ENCODE measurements at places on chromosomes 7 and 10.

- no peak for DNase-seq
These were observed 8.0 kb downstream of the RBM33 start for GRCh38 chr7:155652156-155653114.

DNA sequence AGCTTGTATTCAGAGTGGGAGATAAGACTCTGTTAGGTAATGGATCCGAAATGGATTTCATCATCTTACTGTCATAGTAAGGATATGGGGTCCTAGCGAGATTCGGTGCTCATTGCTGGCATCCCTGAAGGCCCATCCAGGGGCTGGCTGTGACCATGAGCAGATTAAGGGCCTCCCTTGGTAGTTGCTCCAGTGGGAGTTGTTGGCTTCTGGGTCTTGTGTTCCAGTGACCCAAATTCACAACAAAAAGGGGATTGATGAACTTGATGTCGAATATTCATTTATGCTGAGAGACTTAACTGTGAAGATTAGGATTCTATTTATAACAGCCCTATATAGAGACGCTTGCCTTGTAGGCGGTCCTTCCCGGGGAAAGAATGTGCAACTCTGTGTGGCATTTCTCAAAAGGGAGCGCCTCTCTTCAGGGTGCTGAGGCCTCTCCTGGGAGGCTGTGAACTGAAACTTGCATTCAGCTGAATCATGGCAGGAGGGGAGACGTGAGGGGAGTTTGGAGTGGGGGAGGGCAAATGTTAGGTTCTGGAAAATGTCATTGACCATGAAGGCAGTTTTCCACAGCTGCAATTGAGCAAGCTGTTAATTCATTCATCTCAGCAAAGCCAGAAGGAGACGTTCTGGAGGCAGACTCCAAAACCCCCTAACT lies 233.1 kb upstream of the FZD8 start:
- no peak for DNase-seq

GRCh38 chr10:108204528-108205305 lies 1040.2 kb upstream of the SORCS1 start:
- DNase-seq = no peak

GRCh38 chr7:100682228-100682741 lies 8.7 kb downstream of the GNB2 start:
- DNase-seq = no peak

DNA sequence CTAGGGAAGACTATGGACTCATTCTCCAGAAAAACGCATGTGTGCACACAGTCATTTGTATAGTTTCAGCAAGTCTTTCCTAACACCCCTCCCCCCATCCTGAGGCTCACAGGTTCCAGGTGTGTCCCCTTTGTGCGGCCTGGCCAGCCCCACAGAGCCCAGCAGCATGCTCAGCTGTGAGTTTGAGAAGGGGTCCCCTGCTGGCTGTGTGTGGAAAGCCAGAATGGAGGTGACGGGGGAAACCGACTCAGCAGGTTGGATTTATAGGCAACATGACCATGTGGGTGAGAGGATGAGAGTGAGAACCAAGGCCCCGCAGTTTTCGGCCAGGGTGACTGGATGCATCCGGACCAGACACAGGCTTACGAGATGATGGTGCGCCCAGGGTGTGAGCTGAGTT lies 9.9 kb downstream of the PTPRE start:
- no peak for DNase-seq

DNA sequence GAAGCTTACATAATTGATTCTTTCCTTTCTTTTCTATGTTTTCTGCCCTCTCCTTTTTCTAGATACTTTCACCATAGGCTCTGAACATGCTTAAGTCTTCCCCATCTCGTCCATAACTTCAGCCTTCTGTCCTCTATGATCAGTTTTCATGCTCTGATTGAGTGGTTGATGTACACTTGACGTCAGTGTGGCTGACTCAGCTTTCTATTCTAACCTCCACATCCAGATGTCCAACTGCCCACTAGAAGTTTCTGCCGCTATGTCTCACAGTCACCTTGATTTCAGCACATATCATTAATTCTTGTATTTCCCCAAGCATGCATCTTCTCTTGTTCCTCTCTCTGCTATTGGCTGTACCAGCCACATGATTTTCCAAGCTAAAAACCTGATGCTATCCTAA lies 15.0 kb downstream of the CDK14 start:
- no peak for DNase-seq

- no peak for DNase-seq
These were observed 67.0 kb upstream of the VIPR2 start for GRCh38 chr7:159211540-159212182.

DNA sequence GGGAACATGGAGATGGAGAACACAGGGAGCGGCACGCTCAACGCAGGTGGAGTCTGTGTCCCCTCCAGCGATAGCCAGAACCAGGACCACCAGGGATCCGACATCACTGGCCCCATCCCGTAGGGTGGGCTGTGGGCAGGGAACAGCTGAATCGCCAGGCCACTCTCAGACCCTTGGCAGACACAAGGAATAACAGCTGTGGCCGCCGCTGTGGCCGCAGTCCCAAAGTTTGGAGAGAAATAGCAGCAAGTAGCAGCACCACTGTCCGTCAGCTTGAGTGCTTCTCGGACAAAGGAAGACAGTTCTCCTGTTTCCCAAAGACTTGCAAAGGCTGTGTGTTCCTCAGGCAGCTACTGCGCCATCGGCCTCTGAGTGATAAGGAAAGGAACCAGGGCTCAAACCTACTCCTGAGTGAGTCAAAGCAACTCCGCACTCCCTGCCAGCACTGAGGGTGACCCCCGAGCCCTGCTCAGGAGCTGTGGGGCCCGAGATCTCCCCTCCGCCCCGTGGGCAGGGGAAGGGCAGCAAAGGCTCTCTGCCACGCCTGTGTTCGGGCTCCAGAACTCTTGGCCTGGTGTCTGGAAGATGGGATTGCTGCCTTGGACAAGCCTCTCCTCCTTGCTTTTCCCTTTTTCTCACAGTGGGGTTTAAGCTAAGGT lies 82.3 kb upstream of the FAM20C start:
- no peak for DNase-seq

DNA sequence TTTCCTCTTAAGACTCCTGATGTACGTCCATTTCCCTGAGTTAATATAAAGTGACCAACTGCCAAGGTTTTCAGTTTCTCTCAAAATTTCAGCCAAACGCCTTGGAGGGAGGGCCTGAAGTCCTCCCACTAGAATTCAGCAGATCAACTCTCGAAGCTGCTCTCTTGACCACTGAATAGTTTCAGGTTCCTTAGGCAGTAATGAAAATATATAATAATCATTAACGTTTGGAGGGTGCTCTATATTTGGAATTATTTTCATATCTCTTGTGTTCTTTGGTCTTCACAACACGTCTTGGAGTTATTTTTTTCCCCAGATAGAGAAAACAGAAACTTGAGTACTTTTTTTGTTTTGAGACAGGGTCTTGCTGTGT lies 123.6 kb upstream of the SFMBT2 start:
- DNase-seq = no peak

DNA sequence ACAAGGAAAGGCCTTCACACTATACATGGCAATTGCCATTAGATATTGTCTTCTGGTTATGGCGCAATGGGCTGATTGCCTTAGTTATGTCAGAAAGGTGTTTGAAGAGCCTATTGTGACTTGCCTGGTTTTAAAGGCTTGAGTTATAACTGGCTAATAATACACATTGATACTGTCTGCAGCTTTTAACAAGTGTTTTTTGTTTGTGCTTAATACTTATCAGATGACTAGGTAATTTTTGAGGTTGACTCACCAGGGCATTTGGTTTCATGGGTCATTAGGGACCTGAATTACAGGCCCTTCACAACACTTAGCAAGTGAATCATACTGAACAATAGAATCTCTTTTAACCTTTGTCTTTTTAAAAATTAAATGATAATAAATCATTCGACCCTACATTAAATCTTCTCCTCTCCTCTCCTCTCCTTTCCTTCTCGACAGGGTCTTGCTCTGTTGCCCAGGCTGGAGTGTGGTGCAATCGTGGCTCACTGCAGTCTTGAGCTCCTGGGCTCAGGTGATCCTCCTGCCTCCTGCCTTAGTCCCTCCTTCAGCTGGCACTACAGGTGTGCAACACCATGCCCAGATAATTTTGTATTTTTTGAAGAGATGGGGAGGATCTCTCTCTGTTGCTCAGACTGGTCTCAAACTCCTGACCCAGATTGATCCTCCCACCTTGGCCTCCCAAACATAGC lies 196.3 kb downstream of the JCAD start:
- no peak for DNase-seq

Data from activated CD8-positive, alpha-beta memory T cell treated with anti-CD3 and anti-CD28 coated beads for 4 hours (primary cell).